ENCODE measurements at places on chromosomes 1 and 21.

GRCh38 chr21:36422279-36423098 is 37.3 kb downstream of the CHAF1B start:
- DNase-seq, result no peak

GRCh38 chr1:118116909-118117308 is 68.1 kb downstream of the SPAG17 start:
- DNase-seq, result no peak

GRCh38 chr1:91552091-91552490 is 51.4 kb downstream of the CDC7 start:
- no peak for DNase-seq

DNA sequence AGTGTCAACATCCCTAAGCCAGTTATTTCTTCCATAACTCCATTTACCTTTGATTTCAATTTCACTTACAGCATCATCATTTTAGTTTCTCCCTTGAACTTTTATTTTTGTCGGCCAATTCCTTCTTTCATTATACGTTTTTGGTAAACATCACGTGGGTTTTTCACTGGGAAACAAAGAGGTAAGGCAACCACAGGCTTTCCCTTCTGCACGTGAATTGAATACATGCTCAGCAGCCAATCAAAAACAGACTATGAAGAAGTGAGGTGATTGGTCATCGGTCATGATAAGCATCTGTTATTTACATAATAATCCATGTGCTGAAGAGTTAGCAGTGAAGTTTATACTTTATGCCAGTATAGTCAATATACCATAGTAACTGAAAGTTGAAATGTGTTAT is 98.7 kb downstream of the NCAM2 start:
- DNase-seq, result no peak

- no peak for DNase-seq
Measured at GRCh38 chr1:168614235-168614634, 37.8 kb downstream of the XCL1 start.

DNA sequence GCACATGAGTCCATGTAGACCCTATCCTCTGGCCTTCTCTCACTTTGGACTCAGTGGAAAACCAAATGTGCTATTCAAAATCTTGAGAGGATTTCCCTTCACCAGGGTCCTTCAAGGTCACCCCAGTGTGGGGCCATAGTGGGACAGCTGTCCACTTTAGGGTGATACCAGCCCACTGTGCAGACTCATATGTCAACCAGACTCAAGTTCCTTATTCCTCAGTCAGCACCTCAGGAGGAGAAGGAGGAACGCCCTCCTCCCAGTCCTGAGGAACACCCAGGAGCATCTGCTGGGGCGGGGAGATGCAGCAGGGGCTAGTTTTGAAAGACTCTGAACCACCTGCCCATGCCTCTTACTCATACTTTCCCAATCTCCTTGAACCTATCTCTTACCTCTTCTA is 340.9 kb downstream of the MATN1 start:
- DNase-seq, result no peak

DNA sequence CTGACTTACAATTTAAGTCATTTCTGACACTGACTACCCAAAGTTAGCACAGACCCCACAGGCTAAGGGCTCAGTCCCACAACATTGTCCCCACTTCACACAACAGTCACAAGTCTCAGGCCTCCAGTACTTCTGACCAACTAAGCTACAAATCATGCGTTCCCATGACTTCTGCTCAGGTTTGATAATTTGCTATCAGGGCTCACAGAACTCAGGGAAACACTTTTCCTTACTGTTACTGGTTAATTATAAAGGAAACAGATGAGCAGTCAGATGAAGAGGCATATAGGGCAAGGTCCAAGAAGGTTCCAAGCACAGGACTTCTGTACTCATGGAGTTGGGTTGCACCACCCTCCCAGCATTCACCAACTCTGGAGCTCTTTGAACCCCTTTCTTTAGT is 151.2 kb upstream of the TNR start:
- no peak for DNase-seq

- DNase-seq, result peak; percentile 42
Measured at GRCh38 chr1:150151291-150152181, 1.8 kb downstream of the PLEKHO1 start.

DNA sequence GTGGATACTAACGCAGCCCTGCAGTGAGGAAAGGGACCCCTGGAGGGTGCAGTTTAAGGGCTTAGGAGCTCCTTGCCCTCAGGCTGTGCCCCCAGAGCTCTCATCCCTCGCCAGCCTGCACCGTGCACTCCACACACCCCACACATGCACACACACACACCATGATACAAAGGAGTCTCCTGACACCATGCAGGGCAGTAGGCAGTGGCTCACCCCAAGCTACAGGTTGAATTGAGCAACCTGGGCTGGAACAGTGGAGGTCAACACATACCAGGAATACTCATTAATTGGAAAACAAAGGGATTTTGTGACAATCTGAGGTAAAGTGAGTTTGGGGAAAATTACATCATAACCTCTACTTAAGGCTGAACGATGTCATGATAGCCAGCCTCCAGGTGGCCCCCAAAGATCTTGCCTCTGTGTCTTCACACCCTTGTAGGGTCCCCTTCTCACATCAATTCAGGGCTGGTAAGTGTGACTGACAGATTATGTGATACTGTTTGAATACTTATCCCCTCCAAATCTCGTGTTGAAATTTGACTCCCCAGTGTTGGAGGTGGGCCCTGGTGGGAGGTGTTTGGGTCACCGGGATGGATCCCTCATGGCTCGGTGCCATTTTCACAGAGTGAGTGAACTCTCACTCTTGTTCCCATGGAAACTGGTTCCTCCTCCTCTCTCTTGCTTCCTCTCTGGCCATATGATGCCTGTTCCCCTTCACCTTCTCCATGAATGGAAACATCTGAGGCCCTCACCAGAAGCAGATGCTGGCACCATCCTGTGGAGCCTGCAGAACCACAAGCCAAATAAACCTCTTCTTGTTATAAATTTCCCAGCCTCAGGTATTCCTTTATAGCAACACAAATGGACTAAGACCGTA is 111.0 kb upstream of the RAB4A start:
- no peak for DNase-seq

GRCh38 chr1:167819849-167820683 is 93.9 kb downstream of the ADCY10 start:
- DNase-seq, result no peak
